ENCODE measurements at places on chromosomes 2 and 18. TPM values are rescaled to one million over a fixed set of nuclear protein-coding genes. Genes with fewer than 3 reads are reported as not detected.

- H3K4me3 ChIP-seq: no peak overlapping the region
- H3K27me3 ChIP-seq: no peaks in the 10 kb centered on the region
- no peak overlapping the region for H3K27ac ChIP-seq
- H3K36me3 ChIP-seq: no peaks in the 10 kb centered on the region
- peak; percentile 27 for DNase-seq
These were observed 110.9 kb upstream of the RMP24 start for GRCh38 chr18:35861367-35862118.

DNA sequence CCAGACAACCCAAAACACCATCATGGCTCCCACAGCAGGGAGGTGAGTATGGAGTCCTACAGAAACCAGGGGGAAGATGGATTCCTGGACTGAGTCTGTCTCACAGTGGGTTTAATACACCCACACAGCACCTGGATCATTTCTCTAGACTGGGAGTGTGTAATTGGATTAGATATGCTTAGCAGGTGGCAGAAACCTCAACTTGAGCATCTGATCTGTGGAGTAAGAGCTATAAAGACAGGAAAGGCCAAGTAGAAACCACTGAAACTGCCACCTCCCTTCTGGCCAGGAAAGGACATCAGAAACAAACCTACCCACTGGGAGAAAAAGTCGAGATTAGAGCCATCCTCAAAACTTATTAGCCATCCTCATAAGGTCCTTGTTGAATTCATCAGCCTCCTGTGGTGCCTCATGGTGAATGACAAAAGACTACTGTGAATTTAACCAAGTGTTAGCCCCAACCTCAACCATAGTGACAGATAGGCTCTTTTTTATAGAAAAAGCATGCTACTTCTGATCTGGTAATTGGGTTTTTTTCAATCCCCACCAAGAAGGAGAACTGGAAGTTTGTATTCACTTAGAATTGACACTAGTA, 28.1 kb upstream of the CHST9 start:
- H3K36me3 ChIP-seq: no peaks in the 10 kb centered on the region
- H3K4me3 ChIP-seq: no peak overlapping the region
- no peak for DNase-seq
- no peaks in the 10 kb centered on the region for H3K4me1 ChIP-seq
- no peaks in the 10 kb centered on the region for H3K27me3 ChIP-seq

- no peaks in the 10 kb centered on the region for H3K4me1 ChIP-seq
- H3K36me3 ChIP-seq: no peaks in the 10 kb centered on the region
- no peak for DNase-seq
- H3K27ac ChIP-seq: no peak overlapping the region
These were observed 555.8 kb downstream of the NRXN1 start for GRCh38 chr2:50476174-50476573.

- no peaks in the 10 kb centered on the region for H3K27me3 ChIP-seq
- H3K4me3 ChIP-seq: no peak overlapping the region
- H3K4me1 ChIP-seq: peaks cover 6% of the 10 kb centered on the region
- H3K27ac ChIP-seq: no peak overlapping the region
These were observed 35.6 kb downstream of the NGEF start for GRCh38 chr2:232977438-232977971.

- DNase-seq: no peak
- H3K4me3 ChIP-seq: no peak overlapping the region
- H3K27ac ChIP-seq: no peak overlapping the region
- no peaks in the 10 kb centered on the region for H3K27me3 ChIP-seq
These were observed 237.7 kb downstream of the HDAC4 start for GRCh38 chr2:239162976-239163687.

- H3K27me3 ChIP-seq: no peaks in the 10 kb centered on the region
- no peak overlapping the region for H3K27ac ChIP-seq
- H3K4me3 ChIP-seq: no peak overlapping the region
- DNase-seq: no peak
- no peaks in the 10 kb centered on the region for H3K4me1 ChIP-seq
These were observed 44.5 kb downstream of the CYP26B1 start for GRCh38 chr2:72103161-72103560.

GRCh38 chr18:6057604-6058003, 162.3 kb upstream of the TMEM200C start:
- H3K27me3 ChIP-seq: no peaks in the 10 kb centered on the region
- no peak for DNase-seq
- no peak overlapping the region for H3K4me3 ChIP-seq
- no peaks in the 10 kb centered on the region for H3K36me3 ChIP-seq
- no peak overlapping the region for H3K27ac ChIP-seq
- H3K4me1 ChIP-seq: no peaks in the 10 kb centered on the region

GRCh38 chr2:26279886-26280285, 35.1 kb downstream of the HADHB start:
- no peak overlapping the region for H3K4me3 ChIP-seq
- no peaks in the 10 kb centered on the region for H3K27me3 ChIP-seq
- H3K27ac ChIP-seq: no peak overlapping the region
- H3K4me1 ChIP-seq: no peaks in the 10 kb centered on the region

DNA sequence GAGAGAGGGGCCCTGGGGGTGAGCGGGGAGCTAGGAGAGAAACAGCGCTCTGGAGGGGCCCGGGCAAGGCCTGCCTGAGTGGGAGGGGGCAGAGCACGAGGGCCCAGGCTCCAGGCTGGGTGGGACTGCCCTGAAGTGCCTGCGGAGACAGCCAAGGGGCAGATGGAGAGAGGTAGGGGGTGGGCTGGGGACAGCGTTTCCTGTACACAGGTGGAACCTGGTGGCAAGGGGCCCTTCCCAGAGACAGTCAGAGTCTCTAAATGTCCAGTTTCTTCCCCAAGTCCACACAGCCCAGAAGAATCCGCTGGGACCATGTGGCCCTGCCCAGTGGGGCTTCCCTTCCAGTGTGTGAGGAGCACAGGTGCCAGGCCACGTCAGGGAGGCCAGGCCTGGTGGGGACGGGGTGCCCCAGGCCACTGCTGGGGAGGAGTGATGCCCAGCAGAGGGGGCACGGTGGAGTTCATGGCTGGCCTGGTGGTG, 1.7 kb upstream of the GPR35 start:
- peaks cover 4% of the 10 kb centered on the region for H3K4me1 ChIP-seq
- no peak overlapping the region for H3K27ac ChIP-seq
- no peaks in the 10 kb centered on the region for H3K27me3 ChIP-seq
- H3K36me3 ChIP-seq: no peaks in the 10 kb centered on the region
- DNase-seq: no peak

GRCh38 chr2:9656270-9656766, 25.5 kb upstream of the YWHAQ start:
- no peaks in the 10 kb centered on the region for H3K27me3 ChIP-seq
- H3K27ac ChIP-seq: no peak overlapping the region
- H3K36me3 ChIP-seq: no peaks in the 10 kb centered on the region

The TUBA3D gene
- 270 TPM for total RNA-seq

The MC2R gene
- total RNA-seq: not detected

The TYW5 gene
- total RNA-seq: 18.0 TPM

The CD207 gene
- 0.79 TPM for total RNA-seq

The SCYGR4 gene
- total RNA-seq: not detected

The SLC9A4 gene
- 0.31 TPM for total RNA-seq

The CTLA4 gene
- 2.7 TPM for total RNA-seq

The ATP6V1C2 gene
- 6.2 TPM for total RNA-seq

The ZNF892 gene
- total RNA-seq: 12.1 TPM

All from testis (tissue), 5 donors.